ENCODE measurements at places on chromosomes 7 and 10.
A peak's percentile ranks its signal among the peaks of the same experiment; 100 is the strongest.

GRCh38 chr7:136015638-136016037 lies 38.5 kb upstream of the MTPN start:
- DNase-seq, result no peak

DNA sequence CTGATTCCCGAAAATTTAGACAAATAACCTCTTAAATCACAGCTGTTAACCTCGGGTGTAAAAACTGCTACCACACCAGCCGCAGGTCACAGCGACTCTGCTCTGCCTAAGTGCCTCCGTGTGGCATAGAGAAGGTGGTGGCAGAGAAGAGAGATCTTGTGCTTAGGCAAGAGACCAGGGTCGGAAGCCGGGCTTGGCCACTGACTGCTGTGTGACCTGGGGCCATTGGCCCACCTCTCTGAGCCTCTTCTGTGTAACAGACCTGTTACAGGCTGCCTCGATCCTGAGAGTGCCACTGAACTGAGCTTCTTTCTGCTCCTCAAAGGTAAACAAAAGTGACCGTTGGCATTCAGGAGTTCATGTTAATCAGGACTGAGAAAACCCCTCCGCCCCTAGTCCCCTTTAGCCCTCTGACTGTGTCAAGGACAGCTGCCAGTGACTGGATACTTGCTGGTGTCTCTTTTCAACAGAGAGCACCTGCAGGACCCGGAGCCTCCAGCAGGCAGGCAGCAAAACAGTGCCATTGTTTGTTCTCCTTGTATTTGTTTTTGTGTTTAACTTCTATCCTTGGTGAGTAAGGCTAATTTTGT lies 36.5 kb downstream of the ZMIZ1 start:
- DNase-seq, result no peak

GRCh38 chr7:40041456-40041855 lies 91.4 kb downstream of the CDK13 start:
- no peak for DNase-seq

DNA sequence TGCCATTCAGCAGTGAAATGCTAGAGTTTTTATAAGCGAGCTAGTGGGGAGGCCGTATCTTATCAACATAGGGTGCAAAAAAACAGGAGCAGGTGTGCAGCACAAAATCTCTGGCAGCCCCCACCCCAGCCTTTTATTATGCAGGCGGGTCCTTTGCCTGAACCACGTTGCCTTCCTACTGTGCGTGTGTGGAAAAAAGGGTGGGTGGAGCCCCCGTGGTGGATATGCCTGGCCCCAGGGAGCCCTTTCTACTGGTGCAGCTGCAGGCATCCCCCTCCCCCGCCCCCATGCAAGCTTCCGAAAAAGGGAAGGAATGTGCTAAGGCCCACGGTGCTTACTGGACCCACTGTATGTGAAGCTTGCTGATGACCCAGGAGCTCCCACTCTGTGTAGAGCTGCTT lies 175.9 kb downstream of the USP6NL start:
- DNase-seq, result no peak

DNA sequence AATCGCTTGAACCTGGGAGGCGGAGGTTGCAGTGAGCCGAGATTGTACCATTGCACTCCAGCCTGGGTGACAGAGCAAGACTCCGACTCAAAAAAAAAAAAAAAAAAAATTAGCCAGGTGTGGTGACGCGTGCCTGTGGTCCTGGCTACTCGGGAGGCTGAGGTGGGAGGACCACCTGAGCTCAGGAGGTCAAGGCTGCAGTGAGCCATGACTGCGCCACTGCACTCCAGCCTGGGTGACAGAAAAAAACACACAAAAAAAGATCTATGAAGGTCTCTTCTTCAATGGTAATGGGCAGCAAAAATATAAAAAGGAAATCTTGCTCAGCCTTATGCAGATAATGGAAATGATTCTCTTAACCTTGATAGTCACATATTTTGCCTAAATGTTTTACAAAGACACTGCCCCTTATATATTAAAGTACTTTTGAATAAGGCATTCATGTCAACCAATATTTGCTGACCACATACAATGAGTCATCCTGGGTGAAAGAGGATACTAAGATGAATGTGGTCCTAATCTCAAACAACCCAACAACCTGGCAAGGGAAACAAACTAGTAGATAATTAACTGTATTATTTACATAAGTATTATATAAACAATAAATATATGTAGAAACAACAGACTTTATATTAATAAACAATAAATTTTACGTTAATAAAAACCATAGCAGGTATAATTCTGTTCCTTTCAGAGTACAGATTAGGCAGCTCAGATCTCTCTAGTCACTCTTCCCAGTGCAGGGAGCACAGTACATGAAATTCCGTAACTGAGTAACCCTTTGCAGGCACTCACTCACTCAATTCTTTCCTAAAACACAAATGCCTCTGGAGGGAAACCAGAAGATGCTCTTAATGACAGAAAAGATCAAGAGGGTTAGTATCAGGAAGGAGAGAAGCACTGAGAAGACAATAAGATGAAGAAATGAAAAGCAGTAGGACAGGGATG lies 8.1 kb downstream of the TOMM7 start:
- DNase-seq, result no peak

GRCh38 chr7:82729172-82730030 lies 285.8 kb upstream of the CACNA2D1 start:
- no peak for DNase-seq

- no peak for DNase-seq
Measured at GRCh38 chr7:69922026-69922803, 323.9 kb downstream of the AUTS2 start.

- DNase-seq, result no peak
Measured at GRCh38 chr7:2559283-2559950, 638 bp downstream of the IQCE start.

DNA sequence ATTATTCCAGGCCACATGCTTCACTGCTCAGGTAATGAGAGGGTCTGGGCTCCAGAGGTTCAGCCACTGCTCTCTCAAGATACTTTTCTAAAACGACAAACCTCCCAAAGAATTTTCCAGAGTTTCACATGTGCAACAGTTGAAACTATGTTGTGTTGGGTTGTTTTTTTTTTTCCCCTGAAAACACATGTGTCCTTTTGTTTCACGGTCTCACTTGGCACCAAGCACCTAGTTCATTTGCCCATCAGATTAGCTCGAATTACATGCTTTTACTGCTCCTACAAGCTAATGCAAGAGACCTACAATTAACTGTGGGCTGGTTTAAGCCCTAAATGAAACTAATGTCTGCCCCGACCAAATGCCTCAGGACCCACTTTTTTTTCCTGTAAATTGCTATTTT lies 313.3 kb downstream of the FGFR2 start:
- no peak for DNase-seq

DNA sequence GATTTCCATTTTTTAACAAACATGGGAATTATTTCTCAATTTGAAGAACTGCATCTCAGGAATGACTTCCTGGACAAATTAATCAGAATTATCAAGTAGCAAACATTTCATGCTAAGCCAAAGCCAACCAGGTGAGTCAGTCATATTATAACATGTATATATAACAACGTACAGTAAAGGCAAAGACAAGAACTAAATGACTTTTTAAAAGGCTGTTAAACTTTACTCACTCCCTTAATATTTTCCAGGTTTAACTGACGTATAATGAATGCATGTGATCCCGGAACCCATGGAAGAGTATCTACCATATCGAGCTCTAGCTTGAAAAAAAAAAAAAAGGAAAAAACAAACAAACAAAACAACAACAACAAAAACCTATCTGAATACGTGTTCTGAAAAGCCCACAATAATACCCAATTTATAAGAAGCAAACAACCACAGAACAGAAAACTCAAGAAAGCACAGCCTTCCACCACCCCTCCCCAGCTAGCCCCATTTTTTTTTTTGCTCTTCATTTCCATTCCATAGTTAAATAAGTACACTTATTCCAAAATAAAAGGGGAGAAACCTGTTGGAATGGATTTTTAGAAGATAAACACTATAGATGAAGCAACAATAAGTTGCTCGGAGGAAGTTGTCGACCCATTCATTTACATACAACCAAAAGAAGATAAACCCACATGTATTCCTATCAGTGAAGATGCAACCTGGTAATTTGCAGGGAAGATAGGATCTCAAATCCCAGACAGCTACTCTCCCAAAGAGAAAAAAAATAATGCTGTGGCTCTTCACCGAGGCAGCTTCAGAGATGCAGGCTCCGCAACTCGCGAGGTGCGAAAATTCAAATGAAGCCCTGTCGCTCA lies 537 bp downstream of the NAPEPLD start:
- no peak for DNase-seq

DNA sequence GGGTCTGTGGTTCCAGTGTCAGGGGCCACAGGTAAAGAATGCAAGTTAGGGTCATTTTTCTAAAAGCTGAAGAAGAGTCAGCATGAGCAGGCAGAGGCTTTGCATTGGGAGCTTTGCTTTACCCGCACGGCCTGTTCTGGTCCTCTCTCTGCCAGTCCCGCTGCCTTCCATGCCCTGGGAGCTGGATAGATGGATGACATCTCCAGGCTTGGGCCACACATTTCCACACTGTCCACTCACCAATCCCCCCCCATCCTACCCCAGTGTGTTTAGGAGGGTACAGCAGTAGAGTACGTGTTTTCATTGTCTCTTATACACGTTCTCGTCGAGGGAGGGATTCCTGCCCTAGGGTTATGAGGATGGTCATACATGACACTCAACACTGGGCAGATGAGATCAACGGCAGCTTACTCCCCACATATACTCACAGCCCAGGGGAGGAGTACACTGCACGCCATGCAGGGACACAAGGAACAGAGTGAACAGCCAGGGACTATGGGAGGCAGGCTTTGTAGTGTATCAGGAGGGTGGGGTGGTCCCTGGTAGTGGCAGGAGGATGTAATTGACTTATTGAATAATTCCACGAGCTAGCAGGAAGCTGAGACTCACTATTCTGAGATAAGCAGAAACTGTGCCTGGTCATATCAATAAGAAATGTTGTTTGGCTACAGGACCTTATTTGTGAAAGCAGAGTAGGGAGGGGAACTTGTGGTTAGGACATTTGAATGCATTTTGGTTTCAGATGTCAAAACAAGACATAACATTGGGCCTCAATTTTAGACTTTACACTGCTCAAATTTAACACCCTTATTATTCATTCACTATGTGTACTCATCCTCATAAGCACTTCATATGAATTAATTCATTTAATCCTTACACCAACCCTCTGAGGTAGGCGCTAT lies 36.6 kb downstream of the PLPP4 start:
- no peak for DNase-seq

- no peak for DNase-seq
Measured at GRCh38 chr10:17733620-17734019, 18.4 kb upstream of the TMEM236 start.

- DNase-seq, result no peak
Measured at GRCh38 chr10:48932831-48933664, 6.6 kb downstream of the LRRC18 start.

DNA sequence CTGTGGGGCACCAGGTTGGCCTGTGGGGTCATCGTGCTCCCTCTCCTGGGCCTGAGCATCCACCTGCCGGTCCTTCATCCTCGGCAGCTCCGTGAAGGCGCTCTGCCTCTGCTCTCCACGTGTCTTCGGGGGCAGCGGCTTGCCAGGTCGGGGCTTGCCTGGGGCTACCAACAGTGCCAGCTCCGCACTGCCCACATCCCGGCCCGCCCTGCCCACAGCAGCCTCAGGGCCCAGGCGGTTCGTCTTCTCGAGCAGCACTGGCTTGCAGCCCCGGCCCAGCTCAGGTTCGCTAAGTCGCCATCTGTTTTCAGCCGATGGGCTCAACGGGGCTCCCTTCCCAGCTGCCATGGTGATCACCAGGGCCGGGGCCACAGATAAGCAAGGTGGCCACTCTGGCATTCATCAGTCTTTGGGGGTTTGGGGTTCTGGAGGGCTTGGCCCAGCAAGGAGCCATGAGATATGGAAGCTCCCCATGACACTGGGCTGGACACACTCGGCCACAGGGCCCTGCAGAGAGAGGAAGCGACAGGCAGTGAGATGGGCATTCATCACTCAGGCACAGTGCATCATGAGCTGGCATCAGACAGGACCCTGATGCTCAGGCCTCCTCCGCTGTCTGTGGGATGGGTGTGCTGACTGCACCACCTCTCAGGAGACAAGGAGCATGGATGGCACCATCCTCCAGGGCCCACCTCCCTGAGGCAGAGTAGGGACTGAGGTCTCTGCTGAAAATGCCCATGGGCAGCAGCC lies 15.5 kb downstream of the ZNF488 start:
- DNase-seq, result no peak

GRCh38 chr7:57375783-57376182 lies 74.2 kb upstream of the ZNF716 start:
- no peak for DNase-seq

DNA sequence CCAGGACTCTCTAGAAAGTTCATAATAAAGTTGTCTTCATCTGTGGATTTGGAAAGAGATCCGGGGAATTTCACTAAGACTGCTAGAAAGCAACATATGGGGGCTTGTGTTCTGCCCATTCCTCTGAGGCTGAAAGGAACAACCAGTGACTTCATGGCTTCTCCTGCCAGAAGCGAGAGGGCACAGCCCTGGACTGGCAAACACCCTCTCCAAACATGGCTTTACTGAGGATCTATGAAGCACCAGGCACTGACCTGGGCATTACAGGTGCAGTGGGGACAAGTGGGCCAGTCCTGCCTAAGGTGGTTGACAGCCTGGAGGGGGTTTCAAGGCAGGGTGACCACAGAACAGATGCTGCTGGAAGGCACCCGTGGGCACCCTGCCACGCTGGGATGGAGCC lies 185.8 kb upstream of the GPR26 start:
- DNase-seq, result no peak

GRCh38 chr10:59346321-59346720 lies 16.0 kb downstream of the FAM13C start:
- DNase-seq, result no peak

DNA sequence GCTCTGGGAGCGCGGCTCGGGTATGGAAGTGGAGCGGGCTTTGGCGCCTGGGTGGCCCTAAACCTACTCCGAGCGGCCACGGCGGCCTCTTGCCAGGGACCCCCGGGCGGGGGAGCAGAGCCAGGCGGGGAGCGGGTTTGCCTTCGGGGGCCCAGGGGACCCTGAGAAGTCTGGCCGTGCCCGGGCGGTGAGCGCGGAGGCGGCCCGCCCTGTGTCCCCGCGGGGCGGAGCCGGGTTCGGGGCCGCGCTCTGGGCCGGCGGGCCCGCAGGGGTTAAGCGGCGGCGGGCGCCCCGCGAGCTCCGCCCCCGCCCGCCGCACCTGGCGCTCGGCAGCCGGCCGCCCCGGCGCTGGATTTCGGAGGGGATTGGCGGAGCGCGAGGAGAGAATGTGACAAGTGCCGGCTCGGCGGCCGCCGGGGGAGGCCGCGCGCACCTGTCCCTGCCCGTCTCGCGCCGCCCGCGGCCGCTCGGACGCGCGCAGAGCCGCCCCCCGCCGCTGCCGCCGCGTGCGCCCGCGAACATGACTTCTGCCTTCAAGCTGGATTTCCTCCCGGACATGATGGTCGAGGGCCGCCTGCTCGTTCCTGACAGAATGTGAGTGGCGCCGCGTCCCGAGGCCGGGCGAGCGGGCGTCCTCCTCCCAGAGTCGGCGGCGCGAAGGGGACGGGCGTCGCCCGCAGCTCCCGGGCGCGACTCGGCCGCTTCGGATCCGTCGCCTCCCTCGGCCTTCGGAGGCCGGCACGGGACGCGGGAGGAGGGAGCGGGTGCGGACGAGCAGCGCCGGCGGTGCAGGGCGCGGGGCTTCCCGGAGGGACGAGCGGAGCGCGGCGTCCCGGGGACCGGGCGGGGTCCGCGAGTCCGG lies at the start of gene CELF2:
CELF2 (plus strand) TSS at position 303 of the 862 bp plus-strand sequence; CDS start at position 521, 218 bp downstream.
- peak; percentile 14 for DNase-seq

Measured in activated T-helper 1 cell treated with Interleukin-2 at 50 U/mL for 16 hours (primary cell).